ENCODE measurements at places on chromosomes 6 and 20.

DNA sequence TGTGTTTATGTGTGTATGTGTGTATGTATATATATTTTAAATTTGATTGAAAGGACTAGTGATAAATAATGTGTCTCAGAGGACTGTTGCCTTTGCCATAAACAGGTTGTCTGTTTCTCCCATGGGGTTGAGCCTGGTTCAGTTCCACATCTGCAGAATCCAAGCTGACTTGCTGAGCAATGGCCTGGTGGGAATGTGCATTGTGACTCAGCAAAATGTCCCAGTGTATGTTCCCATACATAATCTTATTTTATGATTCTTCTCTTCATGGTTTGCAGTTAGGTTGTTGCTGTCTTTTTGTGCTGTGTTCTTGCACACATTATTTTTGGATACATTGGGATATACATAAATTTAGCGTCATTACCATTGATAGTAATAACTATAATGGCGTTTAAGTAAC, 115.6 kb upstream of the SLC24A3 start:
- DNase-seq = no peak

DNA sequence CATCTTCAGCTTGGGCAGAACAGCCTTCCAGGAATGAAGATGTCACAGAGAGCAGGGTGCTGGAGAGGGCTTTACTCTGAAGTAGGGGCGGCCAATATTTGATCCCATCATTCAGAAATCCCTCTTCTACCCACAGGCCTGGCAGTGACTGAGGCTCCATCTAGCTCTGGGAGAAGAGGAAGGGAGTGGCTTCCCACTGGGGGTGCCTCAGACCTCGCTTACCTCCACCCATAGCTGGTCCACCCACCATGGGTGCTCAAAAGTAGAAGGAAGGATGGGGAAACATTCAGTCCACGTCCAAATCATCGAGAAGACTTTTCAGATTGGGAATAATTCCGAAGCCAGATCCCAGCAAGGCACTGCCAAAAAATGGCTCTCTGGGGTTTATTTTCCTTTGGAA, 11.8 kb upstream of the THBD start:
- DNase-seq = no peak

DNA sequence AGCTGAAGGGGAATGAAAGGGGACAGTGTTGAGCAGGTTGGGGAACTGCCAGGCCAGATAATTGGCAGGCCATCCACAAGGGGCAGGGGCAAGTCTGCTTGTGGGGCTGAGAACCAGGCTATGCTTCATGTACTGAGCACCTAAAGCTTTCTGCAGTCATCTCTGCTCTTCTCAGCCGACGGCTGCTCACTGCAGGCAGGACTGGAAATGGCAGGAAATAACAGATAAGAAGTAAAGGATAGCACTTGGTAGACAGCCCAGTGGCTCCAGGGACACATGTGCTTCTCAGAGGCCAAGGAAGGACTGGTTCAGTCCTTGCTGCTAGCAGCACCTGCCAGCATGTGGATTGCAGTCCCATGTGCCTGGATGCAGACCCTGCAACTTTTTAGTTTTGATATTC, 89.8 kb downstream of the CD164 start:
- DNase-seq = no peak

GRCh38 chr6:39377539-39377950, 55.0 kb upstream of the KCNK16 start:
- DNase-seq = peak; percentile 65

DNA sequence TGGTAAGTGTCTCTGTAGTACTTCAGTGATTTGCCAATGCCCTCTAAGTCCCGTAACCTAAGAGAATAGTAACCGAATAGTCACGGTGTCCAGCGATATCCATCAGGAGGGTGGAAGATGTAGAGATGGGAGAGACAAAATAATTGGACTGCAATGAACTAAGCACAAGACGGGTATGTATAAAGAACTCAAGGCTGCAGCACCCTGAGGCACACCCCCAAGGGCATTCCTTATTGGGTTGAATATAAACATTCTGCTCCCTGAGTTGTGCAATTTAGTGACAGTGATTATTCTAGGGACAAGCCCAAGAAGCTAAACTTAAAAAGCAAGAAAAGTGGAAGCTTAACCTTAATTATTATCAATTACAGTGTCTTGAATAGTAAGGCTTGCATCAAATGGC, 14.6 kb downstream of the DST start:
- no peak for DNase-seq

- no peak for DNase-seq
These were observed 5.3 kb downstream of the LINC00237 start for GRCh38 chr20:21100578-21101452.

DNA sequence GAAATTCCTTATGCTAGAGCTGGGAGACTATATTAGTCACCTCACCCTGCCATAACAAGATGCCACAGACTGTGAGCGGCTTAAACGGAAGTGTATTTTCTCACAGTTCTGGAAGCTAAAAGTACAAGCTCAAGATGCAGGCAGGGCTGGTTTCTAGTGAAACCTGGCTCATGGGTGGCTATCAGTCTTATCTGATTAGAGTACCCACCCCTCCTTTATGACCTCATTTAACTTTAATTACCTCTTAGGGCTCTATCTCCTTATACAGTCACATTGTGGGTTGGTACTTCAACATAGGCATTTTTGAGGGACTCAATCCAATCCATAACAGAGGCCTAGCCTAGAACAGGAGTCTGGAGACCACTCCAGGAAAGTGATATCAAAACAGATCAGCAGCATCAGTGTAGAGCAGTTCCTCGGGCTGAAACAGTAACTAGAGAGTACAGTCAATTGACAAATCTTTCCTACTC, 2.3 kb upstream of the SNRNP48 start:
- DNase-seq = peak; percentile 56

DNA sequence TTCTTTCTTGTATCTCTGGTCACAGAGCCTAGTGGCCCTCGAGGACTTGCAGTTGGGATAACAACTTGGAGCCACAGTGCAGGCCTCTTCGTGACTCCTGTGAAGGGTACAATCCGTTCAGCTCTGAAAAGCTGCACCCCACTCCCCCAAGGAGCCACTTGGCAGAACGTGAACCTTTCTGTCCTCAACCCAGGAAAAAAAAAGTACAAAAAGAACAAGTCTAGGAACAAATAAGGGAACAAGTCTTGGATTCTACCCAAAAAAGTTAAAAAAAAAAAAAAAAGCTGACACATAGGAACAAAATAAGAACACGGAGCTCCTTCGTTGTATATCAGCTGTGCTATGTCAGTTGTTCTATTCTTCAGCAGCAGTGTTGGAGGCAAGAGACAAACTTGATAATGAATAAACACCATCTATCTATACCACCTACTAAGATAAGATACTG, 77.9 kb upstream of the TULP1 start:
- no peak for DNase-seq

GRCh38 chr20:33796907-33797544, 14.1 kb upstream of the CHMP4B start:
- DNase-seq = peak; percentile 76
